ENCODE measurements at places on chromosomes 5 and 9.

GRCh38 chr9:127977884-127978647 lies 2.7 kb downstream of the EEIG1 start:
- DNase-seq = peak; percentile 55

- no peak for DNase-seq
These were observed 205.4 kb downstream of the SNX18 start for GRCh38 chr5:54722846-54723433.

- no peak for DNase-seq
These were observed 42.8 kb upstream of the PDE8B start for GRCh38 chr5:77167695-77168121.

DNA sequence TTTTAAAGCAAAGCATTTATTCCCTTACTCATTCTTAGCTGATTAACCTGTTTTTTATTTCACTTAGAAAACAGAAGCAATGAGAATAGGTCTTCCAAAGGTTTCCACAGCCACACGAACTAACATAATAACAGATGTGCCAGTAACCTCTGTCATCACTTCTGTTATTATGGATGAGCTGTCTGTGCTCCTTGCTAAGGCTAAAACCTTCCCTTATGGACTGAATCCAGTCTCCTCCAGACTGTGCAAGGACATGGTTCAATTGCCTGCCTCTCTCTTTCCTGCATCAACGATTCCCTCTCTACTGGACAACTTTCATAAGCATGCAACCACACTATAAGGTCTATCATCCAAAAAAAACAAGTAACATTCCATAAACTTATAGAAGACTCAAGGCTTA lies 1446.2 kb downstream of the MAT2B start:
- DNase-seq = no peak

DNA sequence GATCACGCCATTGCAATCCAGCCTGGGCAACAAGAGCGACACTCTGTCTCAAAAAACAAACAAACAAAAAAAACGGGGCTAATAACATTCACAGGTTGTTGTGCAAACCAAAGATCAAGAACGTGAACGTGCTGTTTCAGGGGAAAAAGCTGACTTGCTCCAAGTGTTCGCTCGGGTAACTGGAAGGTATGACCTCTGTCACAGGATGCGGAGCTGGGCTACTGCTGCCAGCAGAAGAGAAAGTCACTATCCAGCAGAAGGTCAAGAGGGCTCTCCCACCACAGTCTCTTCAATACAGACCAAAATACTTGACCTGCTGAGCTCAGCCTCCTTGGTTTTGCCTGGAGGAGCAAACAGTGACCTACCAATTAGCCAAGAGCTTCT lies 59.7 kb downstream of the ABCA1 start:
- DNase-seq = no peak

- no peak for DNase-seq
These were observed 20.9 kb downstream of the CCNJL start for GRCh38 chr5:160291467-160291866.

DNA sequence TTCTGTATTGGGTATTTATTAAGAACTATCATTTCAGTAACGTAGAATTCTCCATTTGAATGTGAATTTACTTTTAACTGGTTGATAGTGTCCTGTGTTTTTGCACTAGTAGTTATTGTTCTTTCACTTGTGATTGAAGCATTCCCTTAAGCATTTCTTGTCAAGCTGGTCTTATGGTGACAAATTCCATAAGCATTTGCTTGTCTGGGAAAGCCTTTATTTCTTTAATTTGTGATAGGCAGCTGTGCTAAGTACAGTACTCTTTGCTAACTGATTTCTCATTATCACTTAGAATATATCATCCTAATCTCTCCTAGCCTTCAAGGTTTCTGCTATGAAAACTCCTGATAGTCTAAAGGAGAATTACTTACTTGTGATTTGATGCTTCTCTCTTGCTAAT lies 21.3 kb upstream of the SPATA31E1 start:
- DNase-seq = no peak

GRCh38 chr5:37975531-37975930 lies 135.7 kb upstream of the GDNF start:
- no peak for DNase-seq

- DNase-seq = no peak
These were observed 270.8 kb downstream of the KDM4C start for GRCh38 chr9:7028591-7028990.
